ENCODE measurements at places on chromosomes 16 and 17.

DNA sequence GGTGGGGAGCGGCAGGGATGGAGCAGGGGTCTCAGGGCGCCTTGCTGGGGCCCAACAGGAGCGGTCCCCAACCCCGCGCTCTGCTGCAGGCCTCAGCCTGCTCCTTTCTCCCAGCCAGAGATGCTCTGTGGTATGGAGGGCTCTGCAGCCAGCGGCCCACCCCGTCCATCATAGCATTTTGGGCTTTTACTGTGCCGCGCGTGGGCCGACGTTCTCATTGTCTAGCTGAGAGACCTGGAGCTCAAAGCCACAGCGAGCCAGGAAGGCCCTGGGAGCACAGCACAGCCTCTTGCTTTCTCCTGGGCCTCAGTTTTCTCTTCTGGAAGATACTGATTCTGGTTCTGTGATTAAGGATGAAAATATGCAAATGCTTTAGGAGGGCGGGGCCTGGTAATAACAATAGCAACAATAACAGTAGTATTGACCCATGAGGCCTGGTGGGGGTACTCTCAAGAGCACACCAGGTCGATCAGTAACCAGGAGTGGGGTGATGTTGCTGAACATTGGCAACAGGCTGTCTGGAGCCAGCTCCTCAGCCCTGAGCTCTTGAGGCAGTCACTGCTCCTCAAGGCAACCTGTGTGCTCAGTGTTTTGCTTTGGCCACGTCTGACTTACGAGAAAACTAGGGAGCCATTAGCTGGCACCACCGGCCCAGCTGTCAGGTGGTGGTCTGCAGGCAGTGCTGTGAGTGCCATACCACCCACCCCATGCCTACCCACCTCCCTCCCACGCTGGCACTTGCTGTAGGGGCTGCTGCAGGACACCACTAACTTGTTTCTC is 1.1 kb upstream of the RASD1 start:
- DNase-seq: no peak

DNA sequence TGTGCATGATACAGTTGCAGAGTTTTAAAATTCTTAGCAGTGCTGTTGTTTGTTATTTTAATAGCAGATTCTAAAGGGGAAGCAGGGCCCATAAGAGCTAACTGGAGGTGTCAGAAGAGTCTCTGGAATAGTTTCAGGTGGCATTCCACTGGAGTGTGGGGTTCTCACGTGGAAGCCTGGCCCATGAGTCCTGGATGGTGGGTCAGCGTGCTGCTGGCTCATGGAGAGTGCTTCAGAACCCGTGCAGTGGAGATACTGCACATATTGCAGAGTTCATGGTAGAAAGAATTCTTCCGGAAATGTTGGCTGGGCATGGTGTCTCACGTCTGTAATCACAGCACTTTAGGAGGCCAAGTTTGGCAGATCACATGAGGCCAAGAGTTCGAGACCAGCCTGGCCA is 43.9 kb downstream of the B9D1 start:
- no peak for DNase-seq

DNA sequence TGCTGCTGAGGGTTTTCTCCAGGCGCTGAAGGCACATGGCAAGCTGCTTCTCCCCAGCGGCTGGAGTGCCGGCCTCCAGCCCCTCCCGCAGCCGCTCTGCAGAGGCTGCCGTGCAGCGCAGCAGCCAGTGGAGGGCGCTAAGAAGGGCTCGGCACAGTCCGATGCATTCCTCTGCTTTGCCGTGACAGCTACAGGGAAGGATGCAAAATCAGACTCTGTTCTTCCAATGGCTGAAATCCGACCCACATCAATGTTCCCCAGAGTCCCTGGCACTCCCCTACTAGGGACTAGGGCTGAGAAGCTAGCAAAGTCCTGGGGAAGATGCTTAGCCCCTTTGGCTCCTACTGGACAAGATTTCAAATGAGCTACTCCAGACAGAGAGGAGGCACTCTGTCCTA is 19.0 kb downstream of the MED24 start:
- no peak for DNase-seq

DNA sequence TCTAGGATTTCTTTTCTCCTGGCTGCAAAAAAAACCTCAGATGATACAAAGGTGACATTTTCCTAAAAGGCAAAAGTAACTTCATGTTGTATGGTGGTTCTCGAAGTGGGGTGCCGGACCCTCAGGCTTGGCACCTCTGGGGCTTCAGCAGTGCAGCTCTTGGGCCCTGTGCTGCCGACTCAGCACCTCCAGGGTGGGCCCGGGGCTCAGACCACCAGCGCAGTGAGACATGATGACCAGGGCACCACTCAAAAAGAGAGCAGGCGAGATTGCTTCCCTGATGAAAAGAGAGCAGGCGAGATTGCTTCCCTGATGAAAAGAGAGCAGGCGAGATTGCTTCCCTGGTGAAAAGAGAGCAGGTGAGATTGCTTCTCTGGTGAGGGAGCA is 98.7 kb upstream of the ZNF750 start:
- DNase-seq: no peak

DNA sequence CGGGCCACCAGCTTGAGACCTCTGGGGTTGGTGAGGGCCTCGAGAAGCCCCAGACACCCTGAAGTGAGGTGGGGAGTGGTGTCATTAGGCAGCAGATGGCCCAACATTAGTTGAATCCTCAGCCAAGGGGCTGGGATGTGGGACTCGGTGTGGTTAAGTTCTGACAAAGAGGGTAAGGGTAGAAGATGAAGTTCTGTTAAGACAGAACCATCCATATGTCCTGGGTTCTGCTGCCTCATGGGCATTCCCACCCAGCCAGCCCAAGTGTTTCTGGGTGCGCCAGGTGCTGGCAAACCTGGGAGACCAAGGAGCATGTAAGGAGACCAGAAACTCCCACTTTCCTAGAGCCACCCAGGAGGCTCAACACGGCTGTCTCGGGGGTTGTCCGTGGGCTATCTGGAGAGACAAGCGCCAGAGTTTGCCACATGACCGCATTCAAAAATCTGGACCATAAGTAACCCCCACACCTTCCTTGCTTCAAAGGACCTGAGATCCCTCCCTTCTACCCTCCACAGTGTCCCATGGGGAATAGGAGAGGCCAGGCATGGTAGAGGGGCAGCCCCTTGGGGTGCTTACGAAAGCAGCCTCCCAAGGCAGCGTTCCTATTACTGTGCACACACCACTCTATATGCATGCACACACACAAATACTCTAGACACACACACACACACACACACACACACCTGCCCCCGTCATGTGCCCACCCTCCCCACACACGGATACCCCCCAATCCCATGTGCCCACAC is 128.7 kb downstream of the C16orf78 start:
- no peak for DNase-seq

- no peak for DNase-seq
These were observed 16.7 kb downstream of the KRABD2 start for GRCh38 chr17:8359769-8360168.

DNA sequence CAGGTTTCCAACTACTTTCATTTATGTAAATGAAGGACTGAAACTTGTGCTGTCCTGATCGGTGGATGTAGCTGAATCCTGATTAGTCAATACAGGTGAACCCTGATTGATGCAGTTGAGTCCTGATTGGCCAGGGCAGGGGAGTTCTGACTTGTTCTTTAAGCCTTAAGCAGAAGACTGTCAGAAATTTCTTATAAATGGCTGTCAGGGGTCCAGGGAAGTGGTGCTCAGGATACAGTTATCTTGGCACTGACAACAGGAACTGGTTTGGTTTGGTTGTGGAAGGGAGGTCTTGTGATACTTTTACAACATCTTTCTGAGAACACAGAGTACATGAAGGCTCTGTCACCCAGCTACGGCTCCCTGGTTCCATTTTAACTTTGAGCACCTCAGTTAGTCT is 132.1 kb downstream of the KCNJ12 start:
- DNase-seq: no peak

DNA sequence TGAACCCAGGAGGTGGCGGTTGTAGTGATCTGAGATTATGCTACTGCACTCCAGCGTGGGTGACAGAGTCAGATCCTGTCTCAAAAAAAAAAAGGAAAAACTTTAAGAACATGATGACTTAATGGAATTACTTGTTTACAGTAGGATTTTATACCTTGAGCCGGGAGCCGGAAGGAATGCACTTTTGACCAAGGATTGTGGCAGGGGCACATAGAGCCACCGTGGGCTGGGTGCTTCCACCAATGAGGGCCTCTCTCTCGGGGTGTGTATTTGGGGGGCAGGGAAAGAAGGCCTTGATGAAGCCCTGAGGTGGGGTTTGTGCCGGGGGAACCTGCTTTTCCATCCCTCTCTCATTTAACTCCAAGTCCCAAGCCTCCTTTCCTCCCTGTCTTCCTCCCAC is 6.7 kb upstream of the NAGPA start:
- DNase-seq: no peak

GRCh38 chr16:81523387-81524115 is 78.9 kb downstream of the CMIP start:
- DNase-seq: peak; percentile 42

GRCh38 chr17:44170499-44171201 is at the start of gene ASB16:
TSS of gene ASB16 (plus strand) at chr17:44170704. CDS start at chr17:44170790, 86 bp downstream.
- no peak for DNase-seq

GRCh38 chr16:10831894-10832886 is 13.6 kb upstream of the TVP23A start:
- no peak for DNase-seq

All from CD4-positive, alpha-beta T cell treated with Interleukin-2 at 100 ng/mL for 4 hours (primary cell).